Cortex of kidney (tissue), 1 donor: ENCODE measurements at places on chromosomes 13 and 19.

DNA sequence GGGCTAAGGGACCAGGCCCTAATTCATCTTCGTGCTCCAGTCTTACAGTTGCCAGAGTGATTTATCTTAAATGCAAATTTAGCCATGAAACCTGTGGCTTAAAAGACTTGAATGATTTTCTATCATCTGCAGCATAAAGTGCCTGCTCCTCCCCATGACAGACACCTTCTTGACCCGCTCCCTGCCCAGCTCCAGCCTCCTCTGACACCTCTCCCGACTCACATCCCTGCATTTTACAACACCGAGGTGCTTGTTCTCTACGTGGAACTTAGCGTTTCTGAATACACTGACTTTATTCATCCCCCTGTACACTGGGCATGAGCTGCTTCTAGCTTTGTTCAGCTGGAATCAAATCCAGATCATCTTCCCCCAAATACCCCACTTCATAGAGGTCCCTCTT is 128.7 kb upstream of the MYO16 start:
- no peak for DNase-seq

DNA sequence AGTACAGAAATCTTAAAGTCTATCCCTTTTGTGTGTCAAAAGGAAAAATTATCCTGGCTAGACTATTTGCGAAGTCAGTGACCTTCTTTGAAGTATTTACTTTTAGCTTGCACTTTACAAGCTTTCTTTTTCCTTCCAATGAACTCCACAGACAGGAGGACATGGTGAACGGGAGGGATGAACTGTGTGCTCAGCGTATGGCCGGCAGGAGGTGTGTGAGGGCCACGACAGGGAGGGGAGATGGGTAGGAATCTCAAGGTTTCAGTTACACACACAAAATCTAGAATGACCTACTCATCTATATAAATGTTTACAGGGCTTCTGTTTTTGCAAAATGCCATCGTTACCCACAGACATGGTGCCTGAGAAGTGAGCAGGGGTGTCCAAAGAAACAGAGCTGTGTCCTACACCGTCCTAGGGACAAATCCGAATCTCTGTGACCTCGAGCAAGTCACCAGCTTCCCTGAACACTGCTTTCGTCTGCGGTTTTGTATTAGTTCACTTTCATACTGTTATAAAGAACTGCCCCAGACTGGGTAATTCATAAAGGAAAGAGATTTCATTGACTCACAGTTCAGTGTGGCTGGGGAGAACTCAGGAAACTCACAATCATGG is 537.2 kb downstream of the LIG4 start:
- DNase-seq = no peak

DNA sequence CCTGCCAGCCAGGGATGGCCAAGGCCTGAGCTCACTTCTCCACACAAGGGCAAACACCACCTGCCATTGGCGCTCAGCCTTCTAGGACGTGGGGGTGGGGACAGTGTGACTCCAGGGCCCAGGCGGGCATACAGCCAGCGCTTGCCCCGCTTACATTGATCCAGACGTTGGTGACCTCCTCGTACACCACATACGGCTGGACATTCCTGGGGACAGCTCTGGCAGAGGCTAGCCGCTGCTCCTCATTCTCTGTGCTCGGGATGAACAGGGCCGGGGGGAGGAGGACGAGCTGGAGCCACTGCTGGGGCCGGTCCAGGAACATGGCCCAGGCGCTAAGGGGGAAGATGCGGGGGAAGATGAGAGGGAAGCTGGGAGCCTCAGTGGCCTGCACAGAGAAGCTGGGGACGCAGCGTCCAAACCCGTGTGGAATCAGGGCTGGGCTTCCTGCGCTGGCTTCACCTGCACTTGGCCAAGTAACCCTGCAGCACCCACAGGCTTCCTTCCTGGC is 25.1 kb upstream of the MYDGF start:
- DNase-seq = no peak

- DNase-seq = no peak
Observed at GRCh38 chr19:40813182-40813581, 14.2 kb downstream of the EGLN2 start.

- no peak for DNase-seq
Observed at GRCh38 chr19:36421749-36422481, 3.5 kb upstream of the ZFP82 start.

- DNase-seq = no peak
Observed at GRCh38 chr19:13154241-13154778, 4.1 kb downstream of the IER2 start.

DNA sequence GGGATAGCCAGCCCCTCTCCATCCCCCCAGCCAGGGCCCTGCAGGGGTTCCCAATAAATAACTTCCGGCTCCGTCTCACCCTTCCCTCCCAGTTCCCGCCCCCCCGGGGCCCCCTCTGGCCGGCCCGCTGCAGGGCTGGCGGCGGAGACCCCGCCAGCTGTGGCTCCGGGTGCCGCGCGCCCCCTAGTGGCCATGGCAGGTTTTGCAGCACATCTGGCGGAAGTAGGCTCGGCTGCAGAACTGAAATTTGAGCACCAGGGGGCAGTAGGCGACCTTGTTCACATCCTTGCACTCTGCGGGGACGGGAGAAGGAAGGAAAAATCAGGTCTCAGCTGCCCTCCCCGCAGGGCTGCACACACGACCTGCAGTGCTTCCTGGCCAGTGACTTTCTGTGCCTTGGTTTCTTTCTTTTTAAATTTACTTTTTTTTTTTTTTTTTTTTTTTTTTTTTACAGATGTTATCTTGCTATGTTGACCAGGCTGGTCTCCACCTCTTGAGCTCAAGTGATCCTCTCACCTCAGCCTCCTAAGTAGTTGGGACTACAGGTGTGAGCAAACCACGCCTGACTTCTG is 3.6 kb upstream of the MYO1F start:
- DNase-seq = no peak

GRCh38 chr19:18259893-18260292 is 14.4 kb downstream of the IQCN start:
- DNase-seq = no peak
